ENCODE measurements at places on chromosomes 13 and 19.

DNA sequence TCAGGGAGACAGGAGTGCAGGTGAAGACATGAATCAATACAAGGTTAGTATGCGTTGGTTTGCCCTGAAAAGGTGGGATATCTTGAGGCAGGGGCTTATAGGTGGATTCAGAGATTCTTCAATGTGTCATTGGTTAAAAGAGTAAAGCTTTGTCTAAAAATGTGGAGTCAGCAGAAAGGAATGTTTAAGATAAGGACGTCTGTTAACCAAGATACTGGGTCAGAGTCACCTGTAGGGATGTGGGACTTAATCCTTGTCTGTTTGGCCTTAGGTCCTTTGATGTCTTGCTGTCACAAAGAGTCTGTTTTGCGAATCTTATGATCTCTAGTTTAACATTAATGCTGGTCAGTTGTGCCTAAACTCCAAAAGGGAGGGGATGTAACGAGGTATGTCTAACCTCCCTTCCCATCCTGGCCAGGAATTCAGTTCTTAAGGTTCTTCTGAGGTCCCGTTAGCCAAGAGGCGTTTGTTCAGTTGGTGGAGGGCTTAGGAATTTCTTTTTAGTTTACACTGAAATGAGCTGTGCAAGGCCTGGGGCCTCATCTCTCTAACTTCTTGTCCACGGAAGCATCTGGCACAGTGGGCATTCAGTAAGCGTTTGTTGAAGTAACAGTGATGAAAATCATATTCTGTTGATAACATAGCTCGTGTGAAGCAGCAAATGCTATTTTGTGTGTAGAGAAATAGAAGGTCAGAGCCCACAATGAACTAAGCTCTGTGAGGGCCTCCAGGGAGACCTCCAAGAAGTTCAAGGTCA, 96.2 kb upstream of the RNF113B start:
- no peak for DNase-seq

GRCh38 chr19:47188507-47189033, 42.4 kb downstream of the BBC3 start:
- DNase-seq, result no peak

DNA sequence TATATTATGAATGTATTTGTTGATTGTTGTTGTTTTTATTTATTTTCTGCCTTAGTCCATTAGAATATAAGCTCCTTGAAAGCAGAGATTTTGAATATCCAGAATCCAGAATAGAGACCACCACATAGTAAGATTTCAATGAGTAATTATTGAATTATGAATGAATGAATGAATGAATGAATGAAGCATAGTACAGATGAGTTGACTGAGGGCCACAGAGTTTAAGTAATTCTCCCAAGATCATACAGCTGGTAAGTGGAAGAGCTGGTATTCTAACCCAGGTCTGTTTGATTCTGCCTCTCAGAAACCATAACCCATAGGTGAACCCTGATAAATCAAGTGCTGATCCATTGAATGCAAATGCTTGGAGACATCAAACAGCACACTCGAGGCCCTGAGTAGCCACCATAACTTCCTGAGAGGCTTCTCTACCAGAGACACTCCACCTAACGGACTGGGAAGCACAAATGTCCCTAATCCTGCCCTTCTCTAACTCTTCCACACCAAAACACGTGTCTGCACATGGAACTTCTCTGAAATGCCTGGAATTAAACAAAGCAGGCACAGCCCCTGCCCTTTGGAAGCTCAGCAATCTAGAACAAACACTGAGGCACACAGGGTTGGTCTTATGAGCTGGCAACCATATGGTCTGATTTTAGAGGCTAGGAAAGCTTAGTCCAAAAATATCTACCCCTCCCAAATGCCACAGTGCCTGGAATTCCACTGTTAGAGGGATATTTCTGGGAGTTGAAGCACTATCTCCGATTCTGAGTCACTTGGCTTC, 190.1 kb downstream of the FOXO1 start:
- no peak for DNase-seq

- no peak for DNase-seq
Observed at GRCh38 chr13:46495651-46496050, 57.3 kb upstream of the LRCH1 start.

- no peak for DNase-seq
Observed at GRCh38 chr19:51002542-51003311, 1.3 kb upstream of the KLK8 start.

- DNase-seq, result no peak
Observed at GRCh38 chr19:39349326-39349725, 7.1 kb downstream of the SAMD4B start.

GRCh38 chr13:111298214-111298975, 22.0 kb upstream of the TEX29 start:
- no peak for DNase-seq

DNA sequence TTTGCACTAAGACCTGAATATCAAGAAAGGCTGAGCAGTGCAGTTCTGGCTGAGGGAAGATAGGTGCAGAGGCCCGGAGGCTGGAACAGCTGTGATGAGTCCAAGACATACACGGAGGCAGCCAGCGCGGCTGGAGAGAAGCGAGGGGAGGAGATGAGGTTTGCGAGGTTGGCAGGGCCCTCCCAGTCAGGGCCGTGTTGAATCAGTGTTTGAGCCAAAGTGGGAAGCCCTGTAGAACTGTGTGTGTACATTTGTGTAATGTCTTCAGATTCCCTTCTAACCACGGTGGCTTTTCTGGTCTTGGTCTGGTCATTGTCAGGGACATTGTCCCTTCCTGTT, 34.9 kb downstream of the PAK4 start:
- DNase-seq, result no peak

DNA sequence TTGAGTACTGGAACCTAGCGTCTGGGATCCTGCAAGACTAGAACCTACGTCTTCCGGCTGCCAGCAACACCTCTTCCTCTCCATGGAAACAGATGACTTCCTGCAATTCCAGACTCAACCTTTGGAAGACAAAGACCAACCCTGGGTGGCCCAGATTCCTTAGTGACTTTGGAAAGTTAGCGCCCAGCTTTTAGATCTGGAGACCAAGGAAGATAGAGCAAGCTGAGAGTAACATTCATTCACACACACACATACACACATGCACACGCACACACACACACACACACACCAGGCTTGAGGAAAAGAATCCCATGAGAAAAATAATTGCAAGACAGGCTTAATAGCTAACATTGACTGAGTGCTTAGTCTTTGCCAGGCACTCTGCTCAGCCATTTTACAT, 788.9 kb downstream of the UQCRFS1 start:
- no peak for DNase-seq

DNA sequence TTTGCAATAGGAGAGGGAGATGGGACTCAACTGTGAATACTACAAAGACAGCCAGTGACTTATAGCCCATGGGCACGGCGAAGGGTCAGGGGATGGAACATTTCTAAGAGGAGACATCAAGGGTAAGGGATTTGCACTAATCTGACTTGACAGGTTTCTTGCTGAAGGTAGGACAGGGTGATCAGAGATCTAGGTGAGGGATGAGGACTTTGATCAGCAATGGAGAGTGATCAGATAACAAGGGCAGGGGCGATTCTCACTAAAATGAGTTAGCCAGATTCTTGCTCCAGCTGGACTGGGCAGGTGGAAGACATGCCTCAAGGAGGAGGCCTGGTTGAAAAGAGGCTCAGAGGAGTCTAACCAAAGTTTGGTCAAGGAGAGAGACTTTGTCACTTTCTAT, 209.2 kb downstream of the SLC7A1 start:
- no peak for DNase-seq

DNA sequence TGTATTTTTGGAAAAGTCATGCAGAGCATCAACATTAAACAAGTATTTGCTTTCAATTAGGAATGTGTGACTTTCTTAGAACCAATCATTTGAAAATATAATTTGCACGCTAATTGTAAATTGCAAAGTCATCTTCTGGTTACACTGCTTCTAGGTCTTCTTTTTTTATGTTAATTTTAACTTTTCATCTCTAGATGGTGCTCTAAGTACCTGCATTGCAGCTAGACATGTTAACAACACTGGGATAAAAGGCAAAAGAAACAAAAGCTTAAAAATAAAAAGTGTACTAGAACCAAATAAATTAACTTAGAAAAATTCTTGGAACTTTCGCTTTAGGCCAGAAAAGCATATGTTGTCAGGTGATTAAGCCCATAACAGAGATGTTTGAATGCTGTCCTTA, 2758.2 kb downstream of the PCDH9 start:
- DNase-seq, result no peak

DNA sequence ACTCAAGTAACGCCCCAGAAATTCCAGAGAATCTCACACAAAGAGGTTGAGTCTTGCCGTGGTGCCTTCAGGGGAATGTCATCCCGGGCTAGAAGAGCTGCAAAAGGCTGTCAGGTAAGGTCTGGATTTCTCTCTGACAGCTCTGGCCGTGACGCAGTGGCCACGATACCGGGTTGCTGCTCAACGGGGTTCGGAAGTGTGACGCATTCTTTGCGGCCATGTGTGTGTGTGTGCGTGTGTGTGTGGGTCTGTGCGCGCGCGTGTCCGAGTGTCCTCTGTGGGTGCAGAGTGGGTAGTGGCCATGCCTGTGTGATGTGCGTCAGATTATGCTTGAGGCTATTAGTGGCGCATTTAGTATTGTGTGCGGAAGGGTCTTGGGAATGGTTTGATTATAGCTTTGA, 306 bp downstream of the ZNF540 start:
- peak; percentile 26 for DNase-seq

DNA sequence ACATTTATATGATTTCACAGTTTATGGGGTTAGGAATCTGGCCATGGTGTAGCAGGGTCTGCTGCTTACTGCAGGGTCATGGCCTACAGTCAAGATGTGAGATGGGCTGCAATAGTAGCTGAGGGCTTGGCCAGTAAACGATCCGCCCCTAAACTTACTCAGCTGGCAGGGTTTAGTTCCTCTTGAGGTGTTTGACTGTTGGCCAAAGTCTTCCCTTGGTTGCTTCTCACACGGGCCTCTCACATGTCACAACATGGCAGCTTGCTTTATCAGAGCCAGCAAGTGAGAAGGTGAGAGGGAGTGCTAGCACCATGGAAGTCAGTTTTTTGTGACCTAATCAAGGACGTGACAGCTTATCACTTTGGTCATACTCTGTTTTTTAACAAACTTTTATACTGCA, 77.1 kb downstream of the DNAJC3 start:
- no peak for DNase-seq

GRCh38 chr19:48962029-48962848, 2.9 kb upstream of the FTL start:
- DNase-seq, result no peak

DNA sequence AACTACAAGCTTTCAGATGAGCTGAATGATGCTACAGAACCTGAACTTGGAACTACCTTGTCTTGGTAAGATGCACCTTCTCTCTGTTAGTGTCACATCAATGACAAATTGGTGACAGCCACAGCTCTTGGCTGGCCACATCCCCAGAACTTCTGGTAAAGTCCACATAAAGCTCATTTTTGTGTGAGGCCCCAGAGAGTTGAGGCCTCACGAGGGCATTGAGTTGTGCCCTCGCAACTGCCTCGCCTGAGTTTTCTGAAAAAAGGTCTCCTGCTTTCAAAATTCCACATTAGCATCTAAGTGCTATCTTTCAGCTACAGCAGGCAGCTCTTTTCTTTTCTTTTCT, 42.6 kb downstream of the MRPL57 start:
- DNase-seq, result no peak
